ENCODE measurements at places on chromosomes 16 and 17.

GRCh38 chr17:80421381-80422090 lies 6.6 kb downstream of the ENDOV start:
- no peak for DNase-seq

- DNase-seq = no peak
These were observed 10.3 kb downstream of the STARD3 start for GRCh38 chr17:39647256-39647655.

- no peak for DNase-seq
These were observed 91.4 kb downstream of the GRIN2A start for GRCh38 chr16:10090816-10091215.

GRCh38 chr16:72840631-72841381 lies 207.1 kb downstream of the ZFHX3 start:
- DNase-seq = no peak

DNA sequence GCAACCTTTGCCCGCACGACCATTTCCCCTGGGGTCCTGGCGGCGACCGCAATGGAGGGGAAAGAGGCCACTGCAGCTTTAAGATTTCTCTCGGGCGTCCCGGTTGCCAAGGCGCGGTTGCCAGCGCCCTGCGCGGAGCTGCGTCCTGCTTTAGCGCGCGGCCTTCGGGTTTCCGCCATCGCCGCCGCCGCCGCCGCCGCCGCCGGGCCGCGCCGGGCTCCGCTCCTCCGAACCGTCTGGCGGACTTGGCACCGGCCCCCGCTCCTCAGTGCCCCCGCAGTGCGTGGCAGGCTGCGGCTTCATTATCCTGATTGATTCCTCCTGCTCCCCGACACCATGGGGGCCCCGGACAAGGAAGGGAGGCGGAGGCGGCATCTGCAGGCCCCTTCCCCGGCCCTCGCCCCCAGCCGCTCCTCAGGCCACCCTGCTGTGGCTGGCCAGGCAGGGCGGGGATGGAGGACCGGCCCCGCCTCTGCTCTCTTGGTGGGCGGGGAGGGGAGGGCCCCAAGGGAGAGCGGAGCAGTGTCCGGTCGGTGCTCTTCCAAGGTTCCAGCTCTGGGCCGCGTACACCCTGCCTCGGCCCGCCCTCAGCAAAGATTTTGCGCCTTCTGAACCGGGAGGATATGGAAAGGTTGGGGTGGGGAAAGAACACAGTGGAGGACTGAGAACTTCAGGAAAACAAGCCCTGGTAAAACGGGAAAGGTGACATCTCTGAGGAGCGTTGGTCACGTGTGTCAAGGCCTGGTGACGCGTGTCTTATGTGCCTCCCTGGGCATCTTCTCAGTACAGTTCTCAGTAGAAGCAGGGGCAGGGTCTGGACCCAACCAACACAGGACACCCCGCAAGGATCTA lies 34.0 kb downstream of the NEUROD2 start:
- no peak for DNase-seq

- no peak for DNase-seq
These were observed 18.2 kb downstream of the IRX3 start for GRCh38 chr16:54268340-54268739.

- no peak for DNase-seq
These were observed 34.7 kb upstream of the NGFR start for GRCh38 chr17:49460401-49460800.

GRCh38 chr16:12869698-12870427 lies 31.5 kb upstream of the SHISA9 start:
- DNase-seq = no peak

DNA sequence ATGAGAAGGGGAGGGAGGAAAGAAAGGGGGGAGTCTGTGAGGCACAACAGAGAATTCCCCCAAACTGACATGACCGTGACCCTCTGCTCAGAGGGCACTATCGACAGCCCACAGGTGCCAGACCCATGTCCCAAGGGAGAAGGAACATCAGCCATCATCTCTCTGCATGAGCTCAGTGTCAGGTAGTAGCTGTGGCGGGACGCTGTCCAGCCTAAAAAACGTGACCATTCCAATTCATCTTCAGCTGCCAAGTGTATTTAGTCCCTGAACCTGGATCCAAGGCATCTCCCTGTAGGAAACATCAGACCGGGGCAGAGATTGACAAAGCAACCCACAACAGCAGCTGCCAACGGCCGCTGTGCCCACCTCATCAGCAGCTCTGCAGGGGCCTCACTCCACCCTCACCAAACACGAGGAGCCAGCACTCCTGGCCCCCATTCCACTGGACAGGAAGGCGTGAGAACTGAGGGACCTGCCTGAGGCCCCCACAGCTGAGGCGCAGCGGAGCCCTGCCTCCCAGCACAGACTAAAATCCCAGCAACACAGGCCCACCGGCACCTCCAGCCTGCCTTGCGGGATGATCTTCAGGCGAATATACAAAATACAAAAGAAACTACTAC lies 8.6 kb downstream of the TAF1C start:
- no peak for DNase-seq

- DNase-seq = no peak
These were observed 129.1 kb downstream of the GAS7 start for GRCh38 chr17:10069301-10069700.

DNA sequence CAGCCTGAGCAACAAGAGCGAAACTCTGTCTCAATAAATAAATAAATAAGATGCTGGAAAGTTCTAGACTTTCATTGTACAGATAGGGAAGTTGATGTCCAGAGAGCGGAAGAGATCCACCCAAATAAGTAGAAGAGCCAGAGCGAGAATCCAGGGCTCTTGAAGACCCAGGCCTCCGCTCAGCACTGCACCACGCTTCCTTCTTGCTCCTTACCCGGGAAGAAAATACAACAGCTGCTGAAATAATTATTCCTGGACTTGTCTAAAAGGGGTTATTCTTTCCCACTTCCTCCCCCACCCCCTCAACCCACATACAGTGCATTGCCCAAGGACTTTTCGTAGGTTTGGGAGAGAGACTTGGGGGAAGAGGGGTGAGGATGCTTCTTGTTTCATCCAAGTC lies 26.7 kb downstream of the CDK5RAP3 start:
- DNase-seq = no peak

- DNase-seq = no peak
These were observed 5.0 kb downstream of the SEC14L1 start for GRCh38 chr17:77145612-77146245.

- no peak for DNase-seq
These were observed 16.8 kb upstream of the DYNLL2 start for GRCh38 chr17:58066401-58066800.

GRCh38 chr17:78226759-78227454 lies 4.5 kb upstream of the TMEM235 start:
- DNase-seq = no peak

DNA sequence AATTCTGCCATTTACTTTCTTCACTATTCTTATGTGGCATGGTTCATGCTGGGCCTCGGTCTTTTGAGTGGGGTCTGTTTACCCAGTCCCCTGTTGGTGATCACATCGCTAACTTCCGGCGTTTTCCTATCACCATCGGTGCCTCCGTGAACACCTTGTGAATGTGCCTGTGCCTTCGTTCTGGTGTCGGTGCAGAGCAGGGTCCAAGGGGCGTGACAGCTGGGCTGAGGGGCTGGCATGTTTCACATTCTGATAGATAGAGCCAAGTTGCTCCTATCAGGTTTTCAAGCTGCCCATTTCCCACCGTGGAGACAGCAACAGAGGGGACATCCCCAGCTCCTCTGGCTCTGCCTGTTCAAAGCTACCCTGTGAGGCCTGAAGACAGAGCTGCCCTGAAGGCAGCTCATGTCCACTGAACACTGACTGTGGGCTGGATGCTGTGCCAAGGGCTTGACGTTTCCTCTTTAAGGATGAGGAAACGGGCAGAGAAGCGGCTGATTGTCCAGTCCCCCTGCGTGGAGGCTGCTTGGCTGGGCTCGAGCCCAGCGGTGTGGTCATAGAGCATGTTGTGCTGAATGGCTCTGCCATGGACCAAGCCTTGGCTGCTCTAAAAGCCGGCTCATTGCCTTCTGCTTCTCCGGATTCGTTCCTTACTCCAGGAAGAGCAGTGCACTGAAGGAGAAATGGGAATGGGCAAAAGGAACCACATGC lies 17.0 kb downstream of the DHODH start:
- DNase-seq = no peak

- DNase-seq = no peak
These were observed 56.3 kb downstream of the GAN start for GRCh38 chr16:81371106-81371505.

DNA sequence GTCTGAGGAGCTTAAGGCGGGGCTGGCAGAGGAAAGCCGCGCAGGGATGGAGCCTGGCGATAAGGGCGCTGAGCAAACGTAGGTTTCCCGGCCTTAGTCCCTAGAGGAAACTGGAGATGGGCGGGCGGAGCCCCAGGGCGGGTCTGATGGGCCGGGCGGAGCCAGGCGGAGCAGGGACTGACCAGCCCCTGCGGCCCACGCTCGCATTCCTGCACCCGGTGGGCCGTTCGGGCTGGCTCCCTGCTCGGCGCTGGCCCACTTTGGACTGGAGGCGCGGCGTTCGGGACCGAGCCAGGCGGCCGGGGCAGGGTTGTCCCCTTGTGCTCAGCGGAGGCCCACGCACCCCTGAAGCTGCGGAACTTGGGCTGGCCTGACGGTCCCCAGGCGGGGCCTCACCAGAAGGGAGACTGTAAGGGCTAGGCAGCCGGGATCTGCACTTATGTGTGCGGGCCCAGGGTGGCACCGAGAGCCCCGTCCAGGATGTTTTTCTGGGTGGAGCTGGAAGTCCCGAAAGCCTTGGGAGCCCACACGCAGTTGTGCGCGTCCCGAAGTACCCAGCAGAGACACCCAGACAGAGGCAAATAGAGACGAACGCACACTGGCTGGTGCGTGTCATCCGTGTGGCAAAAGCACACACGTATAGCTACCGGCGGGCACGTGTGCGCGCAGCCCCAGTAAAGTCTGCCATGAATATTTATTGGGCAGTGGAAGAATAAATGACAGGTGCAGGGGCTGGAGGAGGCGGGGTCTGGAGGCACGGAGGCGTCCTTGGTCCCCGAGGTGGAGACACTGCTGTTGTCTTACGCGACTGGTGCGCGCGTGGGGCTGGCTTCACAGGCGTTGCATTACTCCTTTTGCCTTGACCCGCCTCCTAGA lies 1.4 kb downstream of the PYDC1 start:
- no peak for DNase-seq

DNA sequence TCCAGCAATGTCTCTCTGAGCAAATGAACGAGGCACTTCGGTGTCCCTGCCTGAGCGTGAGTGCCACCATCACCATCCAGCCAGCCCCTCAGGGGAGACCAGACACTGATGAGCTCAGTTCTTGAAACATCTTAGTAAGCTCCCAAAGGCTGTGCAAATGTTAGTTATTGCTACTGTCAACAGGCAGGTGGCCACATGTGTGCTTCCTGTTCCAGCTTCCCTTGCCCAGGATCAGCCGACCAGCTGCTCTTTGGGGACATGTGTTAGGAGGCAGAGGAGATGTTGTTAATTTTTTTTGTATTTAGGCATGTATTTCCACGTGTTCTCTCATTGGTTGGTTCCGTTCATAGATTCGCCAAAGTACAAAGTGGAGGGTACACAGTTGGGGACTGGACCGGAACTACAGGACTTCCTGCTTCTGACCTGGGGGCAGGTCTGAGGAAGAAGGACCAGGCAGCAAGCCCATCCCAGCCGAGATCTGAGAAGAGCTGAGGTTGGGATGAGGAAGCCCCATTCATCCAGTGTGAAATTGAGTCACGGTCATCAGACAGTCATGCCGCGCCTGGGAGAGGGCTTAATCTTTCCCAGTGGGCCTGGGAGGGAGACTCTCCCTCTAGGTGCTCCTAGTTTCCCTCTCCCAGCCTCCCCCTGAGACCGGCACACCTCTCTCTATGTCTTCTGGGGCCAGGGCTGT lies 3.8 kb downstream of the TTYH2 start:
- no peak for DNase-seq

- no peak for DNase-seq
These were observed 23.2 kb downstream of the IL4R start for GRCh38 chr16:27337024-27337423.

- no peak for DNase-seq
These were observed 130.8 kb downstream of the CLEC16A start for GRCh38 chr16:11075163-11075562.

DNA sequence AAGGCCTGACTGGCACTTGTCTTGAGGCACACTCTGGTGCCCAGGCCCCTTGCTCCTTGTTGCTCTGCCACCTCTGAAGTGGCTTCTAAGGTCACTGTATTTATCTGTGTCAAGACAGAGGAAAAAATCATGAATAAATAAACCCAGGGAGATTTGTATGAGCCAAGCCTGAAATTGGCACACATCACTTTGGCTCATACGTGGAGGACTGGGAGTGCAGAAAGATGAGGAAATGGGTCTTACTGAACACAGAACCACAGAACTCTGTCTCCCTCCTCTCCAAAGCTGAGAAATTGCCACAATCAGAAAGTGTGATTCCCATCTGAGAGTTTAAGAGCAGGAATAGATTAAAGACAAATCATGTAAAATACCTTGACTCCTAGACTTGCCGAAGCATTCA lies 27.1 kb upstream of the C16orf78 start:
- no peak for DNase-seq

DNA sequence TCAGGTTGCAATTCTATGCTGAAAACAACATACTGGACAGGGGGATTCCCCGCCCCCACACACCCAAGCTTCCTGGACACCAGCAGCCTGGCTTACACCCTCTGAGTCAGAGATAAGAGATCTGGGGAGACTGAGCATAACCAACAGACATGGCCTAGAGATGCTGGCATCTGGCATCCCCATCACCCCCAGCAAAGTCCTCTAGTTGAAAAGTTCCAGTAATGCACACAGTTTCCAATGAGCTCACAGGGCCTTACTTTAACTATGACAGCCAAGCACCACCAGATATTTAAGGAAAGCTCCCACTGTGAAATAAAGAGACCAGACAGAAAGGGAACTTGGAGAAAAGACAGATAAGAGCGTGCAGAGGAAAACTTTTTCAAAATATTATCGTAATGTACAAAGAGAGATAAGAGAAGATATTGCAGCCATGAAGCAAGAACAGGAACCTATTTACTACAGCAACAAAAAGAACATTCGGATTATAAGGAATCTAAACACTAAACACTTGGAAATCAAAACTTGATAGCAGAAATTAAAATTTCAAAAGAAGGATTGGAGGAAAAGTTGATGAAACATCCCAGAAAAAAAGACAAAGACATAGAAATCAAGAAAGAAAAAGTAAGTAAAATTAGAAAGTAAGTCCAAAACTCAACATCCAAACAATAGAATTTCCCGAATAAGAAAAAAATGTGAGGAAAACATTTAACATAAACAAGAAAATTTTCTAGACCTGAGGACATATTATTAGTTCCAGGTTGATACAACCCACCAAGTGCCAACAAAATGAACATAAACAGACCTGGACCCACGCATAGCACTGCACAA lies 17.2 kb upstream of the ALOX15 start:
- DNase-seq = no peak

- no peak for DNase-seq
These were observed 105.0 kb downstream of the TANGO6 start for GRCh38 chr16:68948230-68948910.

- DNase-seq = no peak
These were observed 488 bp downstream of the SENP3 start for GRCh38 chr17:7562208-7562605.

GRCh38 chr17:81499601-81499970 lies 13.0 kb downstream of the ACTG1 start:
- no peak for DNase-seq

DNA sequence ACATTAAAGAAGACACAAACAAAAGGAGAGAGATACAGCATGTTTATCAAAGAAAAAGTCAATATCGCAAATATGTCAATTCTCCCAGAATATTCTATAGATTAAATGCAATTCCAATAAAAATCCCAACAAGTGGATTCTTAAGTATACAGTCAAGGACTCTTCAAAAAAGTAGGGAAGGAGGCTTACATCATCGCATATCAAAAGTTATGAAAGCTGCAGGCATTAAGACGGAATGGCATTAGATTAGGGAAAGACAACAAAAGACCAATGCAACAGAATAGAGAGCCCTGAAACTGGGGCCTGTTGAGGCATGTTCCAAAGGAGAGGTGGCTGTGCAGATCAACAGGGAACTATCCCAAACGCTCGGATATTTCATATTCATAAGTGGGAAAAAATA lies 76.0 kb downstream of the MARCHF10 start:
- DNase-seq = no peak

All from stimulated activated CD4-positive, alpha-beta T cell treated with anti-CD3 and anti-CD28 coated beads, TNF-alpha, amount 100 ng/mL, for 1 hour (primary cell).